Dorsolateral prefrontal cortex (tissue), 122 donors: ENCODE measurements at places on chromosomes 11 and 22.

DNA sequence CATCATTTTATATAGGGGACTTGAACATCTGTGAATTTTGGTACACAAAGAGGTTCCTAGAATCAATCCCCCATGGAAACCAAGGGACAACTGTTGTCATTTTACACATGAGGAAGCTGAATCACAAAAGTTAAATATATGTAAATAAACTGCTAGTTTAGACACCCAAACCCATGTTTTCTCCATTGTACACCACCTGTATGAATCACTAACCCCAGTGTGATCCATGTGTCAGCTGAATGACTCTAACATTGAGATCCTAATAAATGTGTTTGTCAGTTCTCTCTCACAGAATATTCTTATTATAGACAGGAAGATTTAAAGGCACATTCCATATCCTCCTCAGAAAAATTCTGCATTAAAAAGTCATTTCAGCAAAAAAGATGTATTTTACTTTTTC is 83.3 kb downstream of the ATG16L2 start:
- no peak for DNase-seq

DNA sequence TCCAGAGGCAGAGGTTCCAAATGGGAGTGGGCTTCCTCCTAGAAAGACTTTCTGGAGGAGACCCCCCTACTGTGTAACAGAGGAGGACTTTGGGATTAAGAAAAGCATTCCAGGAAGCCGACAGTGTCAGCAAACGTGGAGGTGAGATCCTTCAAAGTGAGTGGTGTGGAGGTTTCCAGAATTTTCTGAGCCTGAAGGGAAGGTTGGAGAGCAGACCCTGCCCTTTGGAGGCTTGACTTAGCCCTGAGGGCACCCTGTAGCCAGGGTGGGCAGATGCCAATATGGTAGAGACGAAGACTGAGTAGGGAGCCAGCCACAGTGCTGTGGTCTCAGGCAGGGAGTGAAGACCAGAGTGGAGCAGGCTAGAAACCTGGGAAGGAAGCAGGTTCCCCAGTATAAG is 1.8 kb upstream of the KLHL22 start:
- no peak for DNase-seq

DNA sequence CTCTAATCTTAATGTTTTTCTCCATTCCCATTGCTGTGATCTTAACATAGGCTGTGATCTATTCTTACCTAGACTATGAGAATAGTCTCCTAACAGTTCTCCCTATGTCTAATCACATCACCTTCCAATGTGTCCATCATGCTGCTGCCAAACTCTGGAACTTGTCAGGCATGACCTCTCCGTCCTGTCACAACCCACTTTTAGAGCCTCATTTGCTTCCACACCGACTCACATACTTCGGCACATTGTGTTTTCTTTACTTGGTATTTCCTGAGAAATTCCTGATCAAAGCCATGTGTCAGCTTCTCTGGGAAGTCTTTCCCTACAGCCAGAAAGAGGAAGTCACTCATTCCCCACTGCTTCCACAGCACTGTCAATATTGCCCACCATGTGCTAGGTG is 40.5 kb upstream of the BIRC3 start:
- DNase-seq, result no peak

DNA sequence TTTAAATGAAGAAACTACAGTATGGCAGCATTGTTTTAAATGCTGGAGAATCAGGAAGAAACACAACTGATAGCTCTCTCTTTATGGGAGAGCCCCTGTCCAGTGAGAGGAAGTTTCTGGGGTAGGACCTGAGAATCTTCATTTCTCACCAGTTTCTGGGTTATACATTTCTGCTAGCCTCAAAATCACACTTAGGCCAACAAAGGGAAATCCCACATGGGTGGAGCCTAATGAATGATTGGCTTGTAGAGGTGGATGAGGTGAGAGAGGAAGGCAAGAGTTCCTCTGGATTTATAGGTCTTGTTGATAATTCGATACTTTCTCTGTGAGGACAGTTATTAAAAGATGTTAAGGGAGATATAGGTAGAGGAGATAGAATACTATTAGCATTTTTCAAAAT is 1397.3 kb upstream of the TENM4 start:
- DNase-seq, result no peak

- DNase-seq, result no peak
Measured at GRCh38 chr11:104668797-104669463, 229.3 kb downstream of the CASP12 start.

DNA sequence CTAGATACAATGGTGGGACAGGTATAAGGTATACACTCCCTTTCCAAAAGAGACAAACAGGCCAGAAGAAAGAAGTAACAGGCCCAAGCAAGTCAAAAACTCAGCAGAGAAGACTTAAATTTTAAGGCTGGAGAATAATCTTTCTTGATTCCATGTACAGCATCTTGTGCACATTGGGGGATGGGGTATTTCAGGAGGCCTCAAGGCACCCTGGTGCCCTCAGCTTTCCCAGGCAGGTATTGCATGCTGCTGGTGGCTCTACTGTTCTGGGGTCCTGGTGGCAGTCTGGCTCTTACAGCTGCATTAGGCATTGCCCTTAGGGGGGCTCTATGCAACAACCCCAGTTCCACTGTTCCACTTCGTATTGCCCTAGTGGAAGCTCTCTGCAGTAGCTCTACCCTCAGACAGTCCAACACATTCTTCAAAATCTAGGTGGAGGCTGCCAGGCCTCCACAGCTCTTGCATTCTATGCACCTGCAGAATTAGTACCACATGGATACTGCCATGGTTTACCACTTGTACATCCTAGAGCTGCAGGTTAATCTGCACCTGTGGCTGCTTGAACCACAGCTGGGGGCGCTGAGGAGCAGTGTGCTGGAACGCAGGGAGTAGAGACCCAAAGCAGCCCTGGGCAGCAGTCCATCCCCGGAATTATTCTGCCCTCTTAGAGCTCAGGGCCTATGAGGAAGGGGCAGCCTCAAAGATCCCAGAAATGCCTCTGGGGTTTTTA is 4.2 kb upstream of the CTSC start:
- DNase-seq, result no peak

- DNase-seq, result no peak
Measured at GRCh38 chr22:19714312-19715187, at the start of gene SEPTIN5. SEPTIN5 (plus strand) TSS chr22:19714503; CDS start chr22:19714589, 86 bp downstream.

DNA sequence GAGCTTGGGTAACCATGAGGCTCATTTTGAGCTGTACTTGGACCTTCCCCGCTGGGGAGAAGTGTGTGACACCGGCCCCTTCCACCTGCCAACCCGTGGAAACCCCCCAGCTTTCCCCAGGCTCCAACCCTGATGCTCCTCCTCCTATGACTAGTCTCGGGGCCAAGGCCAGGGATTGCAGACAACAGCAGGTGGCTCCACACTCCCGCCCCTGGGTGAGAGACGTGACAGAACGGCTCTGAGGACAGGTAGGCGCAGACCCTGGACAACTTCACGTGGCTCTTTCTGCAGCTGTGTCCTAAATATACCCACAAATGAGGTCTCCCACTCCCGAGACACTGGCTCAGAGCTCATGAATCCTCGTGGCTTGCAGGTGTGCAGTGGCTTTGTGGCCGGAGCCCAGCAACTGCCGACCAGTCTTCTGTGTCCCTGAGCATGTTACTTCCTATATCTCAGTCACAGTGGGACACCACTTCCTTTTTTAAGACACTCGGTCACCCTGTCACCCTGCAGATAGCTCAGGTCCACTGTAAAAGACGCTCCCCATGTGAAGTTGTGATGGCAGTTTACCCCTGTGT is 55.2 kb downstream of the NECTIN1 start:
- no peak for DNase-seq
